ENCODE measurements at places on chromosomes 5 and 9.

GRCh38 chr9:122168356-122168755 is 8.6 kb downstream of the MORN5 start:
- no peak for DNase-seq

- no peak for DNase-seq
Observed at GRCh38 chr9:119802621-119803020, 433.4 kb upstream of the BRINP1 start.

GRCh38 chr5:94632024-94632423 is 13.6 kb downstream of the SLF1 start:
- no peak for DNase-seq

DNA sequence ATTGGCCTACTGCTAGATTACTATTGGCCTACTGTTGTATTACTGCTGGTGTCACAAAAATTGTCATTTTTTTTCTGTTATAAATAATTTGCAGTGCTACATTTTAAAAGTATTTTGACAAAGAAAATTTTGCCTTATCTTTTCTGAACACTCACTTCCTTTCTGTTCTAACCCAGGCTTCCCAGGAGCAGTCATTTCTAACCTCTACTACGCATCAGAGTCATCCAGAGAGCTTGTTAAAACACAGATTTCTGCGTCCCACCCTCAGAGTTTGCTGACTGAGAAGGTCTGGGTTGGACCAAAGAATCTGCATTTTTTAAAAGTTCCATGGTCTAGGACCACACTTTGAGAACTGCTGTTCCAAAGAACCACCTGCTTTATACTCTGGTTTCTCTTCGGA is 306.1 kb downstream of the GLIS3 start:
- no peak for DNase-seq

- no peak for DNase-seq
Observed at GRCh38 chr5:81859624-81860023, 108.7 kb upstream of the SSBP2 start.

DNA sequence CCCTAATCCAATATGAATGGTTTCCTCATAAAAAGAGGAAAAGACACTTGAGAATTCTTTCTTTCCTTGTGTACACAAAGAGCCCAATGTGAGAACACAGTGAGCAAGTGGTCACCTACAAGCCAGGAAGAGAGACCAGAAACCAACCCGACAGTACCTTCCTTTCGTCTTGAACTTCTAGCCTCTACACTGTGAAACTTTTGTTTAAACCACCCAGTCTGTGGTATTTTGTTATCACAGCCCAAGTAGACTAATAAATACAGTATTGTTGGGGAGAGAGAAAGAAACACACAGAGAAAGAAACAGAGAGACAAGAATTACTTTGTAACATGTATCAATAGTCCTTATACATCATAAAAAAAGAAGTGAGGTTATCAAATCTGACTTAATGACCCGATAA is 37.2 kb downstream of the CENPK start:
- no peak for DNase-seq

GRCh38 chr9:111178331-111179055 is 140.2 kb upstream of the LPAR1 start:
- DNase-seq: peak; percentile 22

DNA sequence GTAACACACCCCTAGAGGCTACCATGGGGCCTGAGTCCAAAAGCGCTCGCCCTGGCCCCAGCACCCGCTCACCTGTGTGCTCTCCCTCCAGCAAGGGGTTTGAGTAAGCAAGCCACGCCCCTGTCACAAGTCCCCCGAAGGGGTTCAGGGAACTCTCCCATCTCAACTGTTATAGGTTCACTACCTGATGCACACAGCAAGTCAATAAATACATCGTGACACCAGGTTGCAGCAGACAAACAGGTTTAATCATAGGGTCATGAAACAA is 8.4 kb upstream of the CREBRF start:
- DNase-seq: no peak

GRCh38 chr9:3664044-3664443 is 138.2 kb upstream of the RFX3 start:
- no peak for DNase-seq

DNA sequence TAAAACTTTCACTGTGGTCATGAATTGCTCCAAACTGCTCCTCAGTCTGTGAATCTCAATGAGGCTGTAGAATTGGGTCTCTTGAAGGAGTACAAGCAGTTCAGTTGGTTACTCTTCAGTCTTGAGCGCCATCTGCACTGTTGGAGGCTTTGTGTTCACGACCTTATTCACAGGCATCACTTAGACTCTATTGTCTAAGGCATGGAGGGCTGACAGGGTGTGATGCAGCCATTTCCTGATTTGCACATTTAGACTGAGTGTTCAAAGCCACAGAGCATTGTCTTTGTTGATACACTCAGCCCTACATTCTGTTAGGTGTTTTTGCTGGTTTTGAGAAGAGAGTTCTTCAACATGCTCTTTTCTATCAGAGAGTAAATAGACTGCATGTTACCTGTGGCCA is 355.9 kb upstream of the RIOK2 start:
- DNase-seq: no peak

DNA sequence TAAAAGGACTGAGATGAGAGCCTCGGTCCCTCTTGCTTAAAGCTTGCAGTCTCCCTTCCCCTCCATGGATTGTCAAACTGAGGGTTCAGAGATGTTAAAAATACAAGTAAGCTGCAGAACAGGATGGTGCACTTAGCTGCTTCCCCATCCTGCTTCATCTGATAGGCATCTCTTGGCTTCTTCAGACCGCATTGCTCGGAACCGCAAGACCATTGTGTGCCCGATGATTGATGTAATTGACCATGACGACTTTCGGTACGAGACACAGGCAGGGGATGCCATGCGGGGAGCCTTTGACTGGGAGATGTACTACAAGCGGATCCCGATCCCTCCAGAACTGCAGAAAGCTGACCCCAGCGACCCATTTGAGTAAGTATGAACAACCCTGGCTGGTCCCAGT is 65.5 kb upstream of the SAP30L start:
- DNase-seq: no peak

DNA sequence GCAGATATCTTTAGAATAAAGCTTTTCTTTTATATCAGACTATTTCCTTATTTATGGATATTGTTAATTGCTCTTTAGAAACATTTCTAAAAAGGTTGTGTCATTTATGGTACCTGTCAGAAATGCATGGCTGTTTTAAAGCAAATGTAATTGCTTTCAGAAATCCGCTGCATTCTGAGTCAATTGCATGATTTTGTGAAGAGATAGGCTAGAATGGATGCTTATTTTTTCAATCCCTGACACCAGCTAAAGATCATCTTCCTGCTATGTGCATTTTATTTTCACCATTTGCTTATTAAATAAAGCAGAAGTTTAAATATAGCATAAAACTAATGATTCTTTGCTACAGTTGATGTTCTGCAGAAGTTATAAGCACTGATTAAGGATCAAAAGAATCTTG is 170.2 kb upstream of the C9orf72 start:
- no peak for DNase-seq

GRCh38 chr5:177554474-177555111 is at the start of gene FAM193B:
FAM193B (minus strand) TSS chr5:177554563; CDS start chr5:177554458, 105 bp downstream.
- peak; percentile 88 for DNase-seq

DNA sequence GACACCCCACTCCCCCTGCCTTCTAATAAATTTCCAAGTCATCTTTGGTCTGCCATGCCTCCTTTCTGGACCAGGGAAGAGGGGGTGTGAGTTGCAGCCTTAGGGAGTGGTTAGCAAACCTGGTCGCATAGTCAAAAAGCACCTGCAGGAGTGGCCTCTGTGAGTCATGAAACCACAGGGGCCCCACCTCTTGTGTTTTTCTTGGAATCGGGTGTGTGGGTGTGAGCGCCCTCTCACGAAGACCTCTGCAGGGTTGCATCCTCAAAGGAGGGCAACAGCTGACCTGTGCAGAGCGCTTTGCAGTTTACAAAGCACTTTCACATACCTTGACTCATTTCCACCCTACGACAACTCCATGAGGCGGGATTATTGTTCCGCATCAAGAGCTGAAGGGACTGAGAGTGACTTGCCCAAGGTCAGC is 36.8 kb upstream of the TEX48 start:
- DNase-seq: peak; percentile 86

- no peak for DNase-seq
Observed at GRCh38 chr9:21902136-21902535, 92.1 kb downstream of the CDKN2A start.

DNA sequence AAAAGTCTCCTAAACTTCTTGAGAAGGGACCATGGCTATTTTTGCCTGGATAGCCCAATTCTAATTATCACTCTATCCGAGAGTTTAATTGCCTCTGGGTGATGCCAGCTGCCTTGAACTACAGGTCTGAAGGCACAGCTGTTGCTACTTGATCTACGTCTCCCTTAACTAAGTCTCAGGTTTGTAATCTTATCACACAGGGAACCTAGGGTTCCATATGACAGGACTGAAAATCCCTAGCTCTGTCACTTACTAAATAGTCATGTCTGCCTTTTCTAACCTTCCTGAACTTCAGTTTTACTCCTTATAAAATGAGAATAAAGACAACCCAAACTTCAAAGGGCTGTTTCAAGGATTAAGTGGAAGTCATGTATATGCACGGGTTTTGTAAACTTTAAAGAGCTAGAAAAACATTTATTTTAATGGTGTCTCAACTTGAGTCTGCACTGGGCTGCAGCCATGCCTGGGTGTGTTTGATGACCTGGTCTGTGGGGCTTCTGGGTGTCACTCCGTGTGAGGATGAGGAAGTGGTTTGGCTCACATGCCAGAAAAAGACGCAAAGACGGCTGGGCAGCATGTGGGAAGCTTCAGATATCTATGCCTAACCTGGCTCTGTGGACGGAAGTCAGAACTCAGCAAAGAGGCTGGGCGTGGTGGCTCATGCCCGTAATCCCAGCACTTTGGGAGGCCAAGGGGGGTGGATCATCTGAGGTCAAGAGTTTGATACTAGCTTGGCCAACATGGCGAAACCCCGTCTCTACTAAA is 129.3 kb upstream of the SLC44A1 start:
- peak; percentile 84 for DNase-seq

- no peak for DNase-seq
Observed at GRCh38 chr9:36802201-36802920, 229.7 kb downstream of the MELK start.

DNA sequence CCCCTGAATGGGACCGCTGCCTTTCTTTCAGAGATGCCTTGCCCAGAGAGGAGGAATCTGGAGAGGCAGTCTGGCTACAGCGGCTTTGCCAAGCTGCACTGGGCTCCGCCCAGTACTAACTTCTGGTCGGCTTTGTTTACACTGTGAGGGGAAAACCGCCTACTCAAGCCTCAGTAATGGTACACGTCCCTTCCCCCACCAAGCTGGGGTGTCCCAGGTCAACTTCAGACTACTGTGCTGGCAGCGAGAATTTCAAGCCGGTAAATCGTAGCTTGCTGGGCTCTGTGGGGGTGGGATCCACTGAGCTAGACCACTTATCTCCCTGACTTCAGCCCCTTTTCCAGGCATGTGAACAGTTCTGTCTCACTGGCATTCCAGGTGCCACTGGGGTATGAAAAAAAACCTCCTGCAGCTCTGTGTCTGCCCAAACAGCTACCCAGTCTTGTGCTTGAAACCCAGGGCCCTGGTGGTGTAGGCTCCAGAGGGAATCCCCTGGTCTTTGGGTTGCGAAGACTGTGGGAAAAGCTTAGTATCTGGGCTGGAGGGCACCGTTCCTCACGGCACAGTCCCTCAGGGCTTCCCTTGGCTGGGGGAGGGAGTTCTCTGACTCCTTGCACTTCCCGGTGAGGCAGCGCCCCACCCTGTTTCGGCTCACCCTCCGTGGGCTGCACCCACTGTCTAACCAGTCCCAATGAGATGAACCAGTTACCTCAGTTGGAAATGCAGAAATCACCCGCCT is 171.2 kb downstream of the CWC27 start:
- peak; percentile 80 for DNase-seq

GRCh38 chr9:78713614-78714405 is 416.9 kb downstream of the PSAT1 start:
- DNase-seq: peak; percentile 88

GRCh38 chr5:151718646-151719045 is 31.9 kb upstream of the SPARC start:
- no peak for DNase-seq

- DNase-seq: no peak
Observed at GRCh38 chr9:131627648-131628458, 82.5 kb downstream of the PRRT1B start.

GRCh38 chr5:164148292-164148691 is 642.9 kb downstream of the MAT2B start:
- DNase-seq: no peak

- no peak for DNase-seq
Observed at GRCh38 chr5:60886158-60886557, 42.1 kb upstream of the ELOVL7 start.

GRCh38 chr9:68685770-68686169 is 19.3 kb upstream of the PIP5K1B start:
- DNase-seq: peak; percentile 11

DNA sequence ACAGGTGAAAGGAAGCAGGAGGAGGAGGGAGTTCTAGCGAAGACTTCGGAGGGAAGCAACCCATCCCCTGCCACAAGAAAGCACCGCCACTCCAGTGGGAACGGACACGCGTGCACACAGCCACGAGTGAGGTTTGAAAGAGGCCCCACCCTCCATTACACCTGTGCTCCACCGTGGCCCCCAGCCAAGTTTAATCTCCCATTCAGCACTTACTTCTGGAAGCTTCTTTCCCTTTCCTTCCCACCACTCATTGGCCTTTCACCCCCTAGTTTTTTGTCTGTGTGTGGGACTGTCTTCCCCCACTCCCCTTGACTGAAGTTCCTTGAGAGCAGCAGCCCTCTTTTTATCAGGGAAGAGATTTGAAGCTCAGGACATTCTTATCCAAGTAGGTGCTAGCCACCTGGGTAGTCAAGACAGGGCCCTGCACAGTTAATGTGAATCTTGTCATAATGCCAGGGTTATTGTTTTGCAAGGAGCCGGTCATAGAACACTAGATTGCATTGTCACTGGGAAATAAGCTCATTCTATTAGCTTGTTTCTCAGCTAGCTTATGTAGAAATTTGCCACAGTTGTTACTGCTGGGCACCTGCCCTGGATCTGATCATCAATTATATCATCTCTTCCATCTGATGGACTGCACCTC is 256.0 kb downstream of the DOCK8 start:
- DNase-seq: no peak

- DNase-seq: no peak
Observed at GRCh38 chr5:135392256-135392655, 6.8 kb downstream of the MACROH2A1 start.

GRCh38 chr5:36389245-36389644 is 87.5 kb upstream of the RANBP3L start:
- no peak for DNase-seq

Measured in A172 (cell line).